ENCODE measurements at places on chromosomes 12 and 14. TPM values are rescaled to one million over a fixed set of nuclear protein-coding genes. Genes with fewer than 3 reads are reported as not detected.
A peak's percentile ranks its signal among the peaks of the same experiment; 100 is the strongest.

GRCh38 chr14:24847568-24848095 is 202.3 kb downstream of the STXBP6 start:
- no peak for DNase-seq

DNA sequence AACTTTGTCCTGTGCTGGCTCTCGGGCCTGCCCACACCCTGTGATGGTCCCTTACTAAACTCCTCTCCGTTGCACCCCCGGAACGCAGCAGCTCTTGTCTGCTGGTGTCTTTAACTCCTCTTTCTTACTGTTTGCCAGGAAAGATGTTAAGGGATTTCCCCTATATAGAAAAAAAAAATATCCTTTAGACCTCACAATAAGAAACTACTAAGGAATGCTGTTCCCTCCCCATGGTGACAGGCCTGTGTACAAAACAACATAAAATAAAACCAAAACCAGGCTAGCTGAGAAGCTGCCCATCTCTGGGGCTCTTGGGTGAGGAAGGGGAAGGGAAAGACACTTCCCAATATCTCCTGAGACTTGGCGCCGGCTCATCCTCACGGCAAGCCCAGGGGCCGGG is 95.4 kb downstream of the CHGA start:
- DNase-seq, result no peak

GRCh38 chr14:54211551-54212308 is 185.1 kb upstream of the CDKN3 start:
- no peak for DNase-seq

DNA sequence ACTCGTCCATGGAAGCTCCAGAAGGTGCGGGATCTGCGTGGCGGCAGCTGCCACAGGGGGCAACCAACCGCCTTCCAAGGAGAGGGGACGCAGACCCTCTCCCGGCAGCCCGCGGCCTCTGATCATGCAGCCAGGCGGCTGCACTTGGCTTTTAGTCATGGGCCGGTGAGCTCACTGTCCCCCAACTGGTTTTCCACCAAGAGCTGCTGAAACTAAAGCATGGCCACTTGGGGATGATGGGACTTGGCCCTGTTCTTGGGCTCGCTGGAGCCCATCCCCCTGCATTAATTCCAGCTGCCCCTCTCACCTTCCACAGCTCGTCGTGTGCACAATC is 39.1 kb downstream of the CCDC85C start:
- no peak for DNase-seq

DNA sequence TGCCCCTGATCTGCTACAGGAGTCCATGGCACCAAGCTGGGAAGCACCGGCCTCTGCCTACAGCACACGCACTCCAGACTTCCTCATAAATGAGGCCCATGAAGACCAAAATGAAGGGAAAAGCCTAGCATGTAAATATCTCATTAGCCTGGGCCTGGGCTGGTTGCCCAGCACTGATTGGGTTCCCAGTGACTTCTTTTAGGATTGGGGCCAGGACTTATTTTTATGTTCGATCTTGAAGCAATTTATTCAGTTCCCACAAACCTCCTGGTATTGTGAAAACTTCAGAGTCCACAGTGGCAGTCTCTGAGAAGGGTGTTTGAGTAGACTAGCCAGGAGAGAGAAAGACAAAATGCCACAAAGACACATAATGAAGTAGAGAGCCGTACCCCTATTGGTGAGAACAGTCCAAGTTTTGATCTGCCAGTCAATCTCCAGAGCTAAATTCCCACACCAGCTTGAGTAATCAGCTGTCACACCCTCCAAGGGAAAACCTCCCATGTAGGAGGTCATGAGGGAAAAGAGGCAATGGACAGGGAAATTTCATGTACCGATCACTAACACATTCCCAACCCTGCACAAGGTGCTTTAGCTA is 78.2 kb downstream of the PHLDA1 start:
- DNase-seq, result no peak

Gene CBX5
- 40.9 TPM for total RNA-seq

Gene CCDC60
- 1.2 TPM for total RNA-seq

Gene HELB
- 4.1 TPM for total RNA-seq

Gene SPRYD3
- total RNA-seq, result 34.9 TPM

GRCh38 chr12:51028813-51029150 is 2.6 kb upstream of the SLC11A2 start:
- DNase-seq, result no peak

Gene RPS6KL1
- total RNA-seq, result 9.7 TPM

GRCh38 chr14:80669426-80669825 is 272.1 kb downstream of the CEP128 start:
- no peak for DNase-seq

- DNase-seq, result peak; percentile 53
Observed at GRCh38 chr12:111753144-111753881, 13.4 kb upstream of the ALDH2 start.

- no peak for DNase-seq
Observed at GRCh38 chr14:36450550-36450949, 69.5 kb downstream of the NKX2-1 start.

Gene CKAP4
- total RNA-seq, result 74.0 TPM

GRCh38 chr14:58656671-58657411 is 19.1 kb downstream of the DACT1 start:
- no peak for DNase-seq

Gene CLEC4D
- 0.15 TPM for total RNA-seq

- no peak for DNase-seq
Observed at GRCh38 chr12:94128280-94128679, 20.1 kb upstream of the PLXNC1 start.

GRCh38 chr14:60721326-60722106 is 2.6 kb downstream of the SIX4 start:
- DNase-seq, result peak; percentile 23

- DNase-seq, result no peak
Observed at GRCh38 chr12:50787618-50788017, 23.7 kb downstream of the ATF1 start.

GRCh38 chr14:74682169-74682952 is 30.5 kb downstream of the AREL1 start:
- no peak for DNase-seq
